ENCODE measurements at places on chromosomes 1 and 21.
A peak's percentile ranks its signal among the peaks of the same experiment; 100 is the strongest.

- peak; percentile 62 for ATAC-seq
Observed at GRCh38 chr1:54581621-54582035, 33.6 kb downstream of the ACOT11 start.

- ATAC-seq: no peak
Observed at GRCh38 chr21:14766241-14766640, 220.1 kb upstream of the SAMSN1 start.

GRCh38 chr1:53393325-53393792, 65.5 kb upstream of the LRP8 start:
- peak; percentile 74 for ATAC-seq

DNA sequence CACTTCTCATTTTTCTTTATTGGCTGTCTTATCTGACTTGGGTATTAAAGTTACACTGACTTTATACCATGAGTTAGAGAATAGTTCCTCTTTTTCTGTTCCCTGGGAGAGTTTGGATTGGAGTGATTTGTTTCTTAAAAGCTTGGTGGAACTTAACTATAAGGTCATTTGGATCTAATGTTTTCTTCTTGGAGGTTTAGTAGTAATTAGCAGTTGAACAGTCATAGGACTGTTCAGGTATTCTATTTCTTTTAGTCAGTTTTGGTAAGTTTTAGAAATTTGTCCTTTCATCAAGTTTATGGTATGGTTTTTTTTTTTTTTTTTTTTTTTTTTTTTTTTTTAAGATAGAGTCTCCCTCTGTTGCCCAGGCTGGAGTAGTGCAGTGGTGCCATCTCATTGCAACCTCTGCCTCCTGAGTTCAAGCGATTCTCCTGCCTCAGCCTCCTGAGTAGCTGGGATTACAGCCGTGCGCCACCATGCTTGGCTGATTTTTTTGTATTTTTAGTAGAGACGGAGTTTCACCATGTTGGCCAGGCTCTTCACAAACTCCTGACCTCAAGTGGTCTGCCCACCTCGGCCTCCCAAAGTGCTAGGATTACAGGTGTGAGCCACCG, 6.3 kb downstream of the TTC3 start:
- ATAC-seq: no peak

GRCh38 chr1:101957771-101958170, 39.0 kb downstream of the OLFM3 start:
- ATAC-seq: peak; percentile 80

DNA sequence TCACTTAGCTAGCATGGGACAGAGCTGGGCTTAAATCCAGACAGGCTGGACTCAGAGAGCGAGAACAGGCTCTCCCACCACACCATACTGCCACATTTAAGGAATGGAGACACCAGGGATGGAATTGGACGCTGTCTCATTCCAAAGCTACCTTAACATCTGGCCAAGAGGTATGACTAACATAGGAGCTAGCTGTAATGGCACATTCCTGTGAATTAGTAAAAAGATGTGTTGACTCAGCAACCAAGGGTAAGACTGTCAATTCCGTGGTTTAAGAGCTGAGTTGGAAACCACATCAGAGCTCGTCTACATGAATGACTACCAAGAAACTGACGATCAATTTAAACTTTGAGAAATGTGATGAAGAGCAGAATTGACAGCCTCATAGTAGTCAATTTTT, 8.3 kb upstream of the TNFRSF9 start:
- no peak for ATAC-seq

- no peak for ATAC-seq
Observed at GRCh38 chr1:169326261-169326955, 41.2 kb downstream of the NME7 start.

GRCh38 chr1:53242381-53242780, 4.1 kb upstream of the MAGOH start:
- ATAC-seq: no peak

DNA sequence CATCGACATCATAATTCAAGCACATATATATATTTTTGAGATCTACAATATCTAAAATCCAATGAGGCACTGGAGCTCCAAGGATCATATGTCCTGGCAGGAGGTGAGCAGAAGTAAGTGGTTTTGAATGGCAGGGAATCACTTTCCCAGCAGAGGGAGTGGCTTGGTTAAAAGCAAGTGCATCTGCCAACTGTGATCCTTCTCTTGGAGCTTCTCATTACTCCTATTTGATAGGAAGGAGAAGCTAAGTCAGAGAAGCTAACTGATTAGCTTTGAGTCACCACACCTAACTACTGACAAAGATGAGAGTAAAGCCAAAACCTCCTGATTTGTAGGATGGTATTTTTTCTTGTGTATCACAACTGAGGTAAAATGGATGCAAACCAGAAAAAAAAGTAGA, 55.0 kb downstream of the ALG14 start:
- no peak for ATAC-seq

GRCh38 chr1:24870551-24871195, 59.4 kb downstream of the RUNX3 start:
- ATAC-seq: no peak

DNA sequence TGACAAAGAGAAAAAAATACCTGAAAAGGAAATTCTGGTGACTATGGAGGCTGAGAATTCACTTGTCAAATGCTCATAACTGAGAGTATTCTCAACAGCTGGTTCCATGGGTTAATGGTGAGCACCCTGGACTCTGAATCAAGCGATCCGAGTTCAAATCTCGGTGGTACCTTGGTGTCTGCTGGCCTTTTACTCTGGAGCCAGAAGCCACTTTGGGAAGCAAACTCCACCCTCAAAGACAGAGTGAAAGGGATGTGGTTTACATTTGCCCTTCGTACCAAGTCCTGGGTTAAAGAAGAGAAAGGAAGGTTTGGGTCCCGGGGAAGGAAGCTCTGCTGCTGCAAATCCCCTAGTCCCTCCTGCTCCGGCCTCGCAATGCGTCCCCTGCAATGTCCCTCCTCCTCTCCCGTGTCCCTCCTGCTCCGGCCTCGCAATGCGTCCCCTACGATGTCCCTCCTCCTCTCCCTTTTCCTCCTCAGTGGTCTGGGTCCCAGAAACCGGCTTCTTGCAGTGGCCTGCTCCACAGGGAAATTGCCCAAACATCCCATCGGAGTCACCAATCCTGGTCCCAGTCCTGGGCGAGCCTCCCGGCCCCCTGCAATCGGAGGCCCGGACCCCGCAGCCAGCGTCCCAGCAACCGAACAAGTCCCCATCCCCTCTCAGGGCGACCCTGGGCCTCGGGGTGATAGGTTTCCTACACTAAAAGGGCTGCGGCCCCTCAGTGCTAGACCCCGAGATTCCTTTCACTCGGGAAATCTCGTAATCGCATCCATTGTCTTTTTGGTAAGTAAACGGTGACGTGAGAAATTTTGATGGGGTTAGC, 129.4 kb downstream of the PPIAL4G start:
- peak; percentile 78 for ATAC-seq

GRCh38 chr1:213136190-213136917, 85.3 kb downstream of the RPS6KC1 start:
- ATAC-seq: no peak

DNA sequence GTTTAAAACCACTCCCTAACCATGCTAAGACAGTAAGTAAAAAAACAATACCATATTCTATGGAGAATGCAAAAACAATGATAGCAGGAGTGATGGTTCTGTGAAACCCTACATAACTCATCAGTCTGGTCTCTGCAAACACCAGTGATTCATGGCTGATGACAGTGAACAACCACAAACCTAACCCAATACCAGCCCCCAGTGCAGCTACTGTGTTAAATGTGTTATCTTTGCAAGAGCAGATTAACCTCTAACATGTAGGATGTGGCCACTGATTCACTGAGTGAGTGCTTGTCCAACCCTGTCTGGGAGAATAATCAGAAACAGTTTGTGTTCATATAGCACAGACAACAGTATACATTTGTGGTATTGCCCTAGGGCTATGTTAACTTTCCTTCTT, 100.2 kb upstream of the COG2 start:
- no peak for ATAC-seq

DNA sequence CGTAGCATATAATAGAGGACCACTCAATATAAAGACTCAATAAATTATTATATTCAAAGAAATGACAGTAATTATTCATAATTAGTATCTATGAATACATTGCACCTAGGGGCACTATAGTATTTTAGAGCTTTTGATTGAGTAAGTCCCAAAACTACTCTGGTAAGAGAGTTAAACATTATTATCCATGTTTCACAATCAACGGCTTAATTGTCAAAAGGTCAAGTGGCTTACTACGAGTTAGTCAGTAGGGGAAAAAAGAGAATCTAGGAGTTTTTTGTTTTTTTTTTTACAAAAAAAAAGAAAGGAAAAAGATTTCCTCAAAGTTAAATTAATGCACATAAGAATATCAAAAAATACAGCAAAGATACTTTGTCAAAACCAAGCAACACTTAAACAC, 20.4 kb upstream of the LAMC1 start:
- ATAC-seq: no peak

DNA sequence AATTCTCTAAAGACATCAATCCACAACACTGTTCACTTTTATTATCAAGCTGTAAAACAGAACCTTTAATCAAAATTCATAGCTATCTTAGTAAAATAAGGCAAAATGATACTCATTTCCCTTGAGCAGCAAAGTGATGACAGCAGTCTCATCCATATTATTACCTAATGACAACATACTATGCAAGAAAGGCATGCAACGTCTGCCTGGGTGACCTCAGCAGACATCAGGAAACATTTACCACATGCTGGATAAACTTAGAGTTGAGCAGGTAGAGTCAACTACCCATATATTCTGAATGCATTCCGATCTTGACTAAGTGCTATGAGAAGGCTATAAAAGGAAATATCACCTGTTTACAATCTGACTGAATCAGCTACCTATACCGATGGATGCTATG, 145.1 kb downstream of the SIPA1L2 start:
- no peak for ATAC-seq

- ATAC-seq: no peak
Observed at GRCh38 chr1:9111357-9111691, 17.6 kb downstream of the GPR157 start.

- ATAC-seq: no peak
Observed at GRCh38 chr1:23466423-23466989, 17.5 kb downstream of the ASAP3 start.

DNA sequence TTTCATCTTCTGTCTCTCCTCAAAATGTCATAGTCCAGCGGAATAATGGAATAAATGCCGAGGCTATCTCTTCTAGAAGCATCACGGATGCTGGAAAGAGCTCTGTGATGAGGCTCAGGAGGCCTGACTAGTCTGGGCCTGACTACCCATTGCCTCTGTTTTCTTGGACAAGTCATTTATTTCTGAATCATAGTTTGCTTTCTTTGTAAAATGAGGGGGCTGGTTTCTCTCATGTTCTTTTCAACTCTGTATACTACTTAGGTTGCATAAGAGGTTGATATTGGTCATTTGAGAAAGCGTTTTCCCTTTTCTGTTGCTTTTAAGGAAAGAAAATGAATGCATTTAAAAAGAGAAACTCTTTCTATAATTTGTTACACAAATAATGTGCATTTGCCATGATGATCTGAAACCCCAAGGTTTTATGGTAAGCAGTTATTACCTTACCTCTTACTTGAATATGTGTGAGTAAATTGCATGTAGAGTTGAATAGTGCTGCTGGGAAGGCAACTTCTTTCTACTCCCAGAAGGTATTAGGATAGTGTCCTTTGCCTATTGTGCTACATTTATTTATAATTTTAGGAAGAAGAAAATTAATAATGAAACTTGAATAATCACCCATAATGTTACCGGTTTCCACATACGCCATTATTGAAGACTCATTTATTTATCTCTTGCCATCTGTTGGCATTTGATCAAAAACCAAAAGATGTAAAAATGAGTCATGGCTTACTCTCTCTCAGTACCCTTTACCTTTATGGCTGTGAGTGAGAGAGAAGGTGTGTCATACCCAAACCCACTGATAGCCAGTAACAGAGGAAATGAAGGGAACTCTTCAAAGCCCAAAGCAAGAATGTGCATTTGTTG, 179.1 kb downstream of the FASLG start:
- no peak for ATAC-seq

DNA sequence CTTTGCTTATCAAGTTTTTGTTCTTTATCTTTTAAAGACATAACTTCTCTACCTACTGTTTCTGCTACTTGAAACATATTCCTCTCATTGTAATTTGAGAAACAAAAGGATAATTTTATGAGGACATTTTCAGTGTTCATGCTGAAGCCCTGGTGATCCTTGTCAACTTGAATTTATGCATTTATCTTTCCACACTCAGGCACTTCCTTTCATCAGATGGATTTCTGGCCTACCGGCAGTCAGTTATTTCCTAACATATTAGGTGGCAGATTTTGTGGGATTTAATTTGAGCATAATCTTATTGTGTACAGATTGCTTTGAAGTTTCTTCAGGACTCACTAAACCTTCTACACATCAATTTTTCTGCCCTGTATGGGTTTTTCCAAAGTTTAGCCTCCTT, 75.0 kb downstream of the RGL1 start:
- no peak for ATAC-seq

DNA sequence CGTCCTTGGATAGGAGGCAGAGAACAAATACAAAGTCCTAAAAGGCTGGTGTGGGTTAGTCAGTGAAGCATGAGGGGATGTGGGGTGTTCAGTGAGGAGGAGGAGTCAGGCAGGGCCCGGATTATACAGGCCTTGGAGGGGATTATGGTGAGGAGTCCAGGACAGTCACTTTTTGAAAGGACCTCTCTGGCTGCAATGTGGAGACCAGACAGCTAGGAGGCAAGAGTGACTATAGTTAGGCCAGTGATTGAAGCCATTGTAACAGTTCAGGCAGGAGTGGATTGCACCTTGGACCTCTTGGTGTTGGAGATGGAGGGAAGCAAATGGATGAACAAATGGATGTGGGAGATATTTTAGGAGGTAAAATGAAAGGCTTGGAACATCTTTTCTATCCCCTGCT, 115.8 kb downstream of the C1orf94 start:
- no peak for ATAC-seq

GRCh38 chr21:15943009-15943666, 213.4 kb downstream of the USP25 start:
- ATAC-seq: no peak

GRCh38 chr1:9629445-9630201, 21.9 kb upstream of the PIK3CD start:
- ATAC-seq: no peak

- ATAC-seq: no peak
Observed at GRCh38 chr1:39623053-39623452, 16.4 kb downstream of the HEYL start.

GRCh38 chr1:37479255-37480124, 5.1 kb downstream of the ZC3H12A start:
- peak; percentile 71 for ATAC-seq

DNA sequence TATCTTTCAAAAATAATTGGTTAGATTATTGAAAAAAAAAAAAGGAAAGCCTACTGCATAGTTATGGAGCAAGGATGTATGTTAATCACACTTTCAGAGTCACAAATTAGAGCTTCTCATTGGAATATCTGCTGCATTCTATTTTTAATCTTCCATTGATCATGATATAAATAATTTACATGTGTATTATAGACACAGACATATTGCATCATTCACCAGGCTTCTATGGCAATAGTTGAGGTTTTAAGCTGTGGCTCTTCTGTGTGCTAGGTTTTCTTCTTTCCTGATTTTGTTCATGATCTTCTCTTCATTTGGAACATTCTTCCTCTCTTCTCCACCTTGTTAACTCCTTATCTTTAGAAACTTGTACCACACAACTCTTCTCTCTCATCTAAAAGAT, 123.2 kb upstream of the HMCN1 start:
- ATAC-seq: no peak

Measured in motor neuron (in vitro differentiated cells).